CD4-positive, alpha-beta T cell treated with Interleukin-15 for 1 hour (primary cell): ENCODE measurements at places on chromosomes 12 and 14.

DNA sequence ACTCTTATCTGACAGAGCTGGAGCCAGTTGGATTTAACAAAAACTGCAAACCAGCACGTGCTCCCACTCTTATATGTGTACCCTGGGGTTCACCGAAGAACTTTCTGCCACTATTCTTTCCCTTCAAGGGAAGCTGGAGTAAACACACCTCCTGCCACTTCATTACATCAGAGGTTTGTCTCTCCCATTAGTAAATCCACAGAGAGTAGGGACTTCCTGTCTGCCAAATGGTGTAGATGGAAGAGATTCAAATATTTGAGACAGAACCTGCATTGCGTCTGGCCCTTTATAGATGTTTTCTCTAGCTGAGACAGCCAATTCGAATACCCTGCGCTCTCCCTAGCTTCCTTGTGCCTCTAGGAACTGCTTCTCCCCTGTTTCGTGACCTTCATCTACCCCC, 29.1 kb upstream of the AEBP2 start:
- no peak for DNase-seq

GRCh38 chr14:102316338-102316742, 3.2 kb upstream of the ZNF839 start:
- DNase-seq, result peak; percentile 30

GRCh38 chr12:110279566-110280375, 1.3 kb upstream of the ATP2A2 start:
- no peak for DNase-seq

DNA sequence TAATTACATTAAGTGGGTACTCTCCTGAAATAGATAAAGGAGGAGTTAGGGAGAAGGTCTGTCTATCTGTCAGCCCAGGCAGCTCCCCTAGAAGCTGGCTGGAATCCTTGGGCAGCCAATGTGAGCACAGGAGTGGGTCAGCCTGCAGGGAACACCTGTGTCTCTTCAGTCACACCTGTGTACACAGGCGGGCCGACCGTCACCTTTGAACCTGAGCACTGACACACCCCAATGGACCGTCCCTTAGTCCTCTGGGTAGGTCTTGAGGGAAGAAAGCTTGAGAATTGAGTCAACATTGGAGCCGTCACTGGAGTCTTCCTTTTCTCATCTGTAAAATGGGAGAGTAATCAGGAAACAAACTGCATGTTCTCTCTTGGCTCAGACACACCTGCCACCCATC, 9.8 kb upstream of the GSC start:
- DNase-seq, result no peak

- no peak for DNase-seq
These were observed 34.9 kb downstream of the RERGL start for GRCh38 chr12:18054925-18055619.

GRCh38 chr14:42490536-42490935, 883.9 kb downstream of the LRFN5 start:
- DNase-seq, result no peak

DNA sequence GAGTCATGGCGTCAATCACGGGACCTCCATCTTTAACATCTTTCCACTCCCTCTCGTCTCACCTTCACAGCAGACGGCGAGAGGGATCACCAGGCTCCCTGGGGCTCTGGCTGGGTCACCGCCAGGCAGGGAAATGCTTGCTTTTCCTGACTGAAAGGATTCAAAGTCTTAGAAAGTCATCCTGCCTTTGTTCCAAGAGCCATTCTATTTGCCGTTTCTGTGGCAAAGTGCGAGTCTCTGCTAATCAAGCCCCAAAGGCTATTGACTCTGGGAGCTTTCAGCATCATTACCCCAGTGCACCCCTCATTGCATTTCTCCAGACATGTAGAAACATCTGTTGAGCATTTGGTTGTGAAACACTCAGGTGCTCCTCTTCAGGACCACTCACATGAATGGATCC, 69.6 kb downstream of the GSC start:
- DNase-seq, result no peak

- DNase-seq, result peak; percentile 66
These were observed at the start of gene CKAP4 for GRCh38 chr12:106247674-106248311. Gene CKAP4, minus strand, starts transcription at chr12:106248020. Its CDS starts 169 bp downstream, at chr12:106247851.

GRCh38 chr12:111991946-111992345, 21.0 kb downstream of the TMEM116 start:
- no peak for DNase-seq

GRCh38 chr14:55383541-55384140, 28.0 kb downstream of the ATG14 start:
- no peak for DNase-seq

DNA sequence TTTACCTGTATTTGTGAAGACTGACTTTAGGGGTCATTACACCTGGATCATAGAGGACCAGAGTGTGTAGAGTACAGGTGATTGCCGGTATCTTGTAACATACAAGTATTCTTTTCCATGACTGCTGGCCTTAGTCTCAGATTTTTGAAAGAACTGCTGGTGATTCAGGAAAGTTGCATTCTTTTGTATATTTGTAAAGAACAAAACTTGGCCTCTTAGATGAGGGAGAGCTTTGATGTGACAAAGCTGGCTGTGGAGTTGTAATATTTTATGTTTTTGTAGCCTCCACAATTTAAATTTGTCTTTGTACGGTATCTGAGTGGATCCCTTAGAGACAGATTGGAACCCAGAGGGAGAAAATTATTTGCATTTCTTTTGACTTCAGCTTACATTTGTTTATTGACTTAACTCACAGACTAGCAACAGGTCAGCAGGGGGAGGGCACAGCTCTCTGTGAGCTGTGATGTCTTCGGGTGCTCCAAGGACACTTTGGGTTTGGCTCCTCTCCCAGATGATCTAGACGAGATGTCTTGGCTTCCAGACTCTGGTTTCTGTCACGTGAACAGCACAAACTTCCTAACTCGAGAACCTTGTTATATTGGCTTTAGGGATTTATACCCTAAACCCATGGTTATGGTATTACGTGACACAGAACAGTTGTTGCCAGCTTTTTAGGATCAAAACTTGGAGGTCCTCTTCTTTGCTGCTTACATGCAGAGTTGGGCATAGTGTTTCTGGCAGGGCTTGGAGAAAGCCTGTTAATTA, 65.9 kb downstream of the DAAM1 start:
- DNase-seq, result no peak

- DNase-seq, result no peak
These were observed 269.9 kb downstream of the ADAMTS20 start for GRCh38 chr12:43282106-43282505.
